ENCODE measurements at places on chromosomes 3 and 15.
A peak's percentile ranks its signal among the peaks of the same experiment; 100 is the strongest.

DNA sequence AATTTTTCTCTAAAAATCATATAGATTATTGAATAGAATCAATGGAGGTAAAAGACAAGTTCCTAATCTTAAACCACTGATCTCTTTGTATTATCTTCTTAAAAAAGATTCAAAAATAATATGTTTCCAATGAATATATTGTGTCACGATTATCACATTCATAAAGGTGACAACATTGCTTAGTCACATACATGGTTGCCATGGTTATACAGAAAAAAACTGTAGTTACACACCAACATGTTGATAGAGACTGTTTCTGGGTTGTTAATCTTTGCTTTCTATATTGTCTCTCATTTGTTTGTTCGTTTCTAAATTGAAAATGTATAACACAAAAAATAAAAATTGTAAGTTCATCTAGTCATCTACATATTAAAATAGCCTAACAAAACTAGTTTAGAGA, 376.0 kb upstream of the ALCAM start:
- H3K27me3 ChIP-seq: peaks cover 11% of the 10 kb centered on the region
- no peak overlapping the region for H3K4me3 ChIP-seq
- H3K27ac ChIP-seq: no peak overlapping the region

GRCh38 chr15:67521783-67522568, 1.0 kb downstream of the C15orf61 start:
- no peaks in the 10 kb centered on the region for H3K36me3 ChIP-seq
- peak overlapping the region; percentile 93 for H3K27ac ChIP-seq
- H3K27me3 ChIP-seq: no peaks in the 10 kb centered on the region

DNA sequence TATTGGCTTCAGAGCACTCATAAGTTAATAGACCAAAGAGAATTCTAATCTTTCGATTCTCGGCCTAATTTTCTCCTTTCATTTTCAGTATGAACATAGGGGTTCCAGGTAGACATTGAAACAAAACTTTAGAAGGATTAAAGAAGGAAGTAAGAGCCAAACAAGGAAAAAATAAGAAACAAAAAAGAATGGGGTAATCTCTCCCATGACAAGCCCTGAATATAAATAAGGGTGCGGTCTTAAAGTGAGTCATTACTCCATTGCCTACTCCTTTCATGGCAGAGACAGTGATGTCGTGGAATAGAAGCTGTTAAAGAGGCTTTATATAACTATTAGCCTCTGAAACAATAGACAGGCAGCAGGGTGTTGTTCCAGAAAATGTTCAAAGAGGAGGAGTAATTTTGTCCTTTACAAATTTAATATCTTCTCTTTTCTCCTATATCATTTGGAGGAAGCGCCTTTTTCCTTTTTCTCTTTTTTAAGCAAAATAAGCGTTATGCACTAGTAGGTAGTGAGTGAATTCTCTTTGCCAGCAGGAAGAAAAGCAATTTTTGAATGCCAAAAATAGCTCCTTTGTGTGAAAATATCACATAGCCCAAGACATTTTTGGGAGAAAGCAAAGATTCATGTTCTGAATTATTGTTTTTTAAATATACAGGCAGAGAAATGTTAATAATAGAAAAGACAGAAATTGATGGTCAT, 607.9 kb upstream of the KCNMB2 start:
- peaks cover 3% of the 10 kb centered on the region for H3K4me1 ChIP-seq
- no peaks in the 10 kb centered on the region for H3K36me3 ChIP-seq
- no peak for DNase-seq
- H3K27ac ChIP-seq: no peak overlapping the region
- H3K27me3 ChIP-seq: no peaks in the 10 kb centered on the region
- peak overlapping the region; percentile 10 for H3K4me3 ChIP-seq

GRCh38 chr15:70514251-70514650, 249.1 kb downstream of the UACA start:
- H3K4me3 ChIP-seq: no peak overlapping the region
- H3K4me1 ChIP-seq: peaks cover 5% of the 10 kb centered on the region
- peaks cover 17% of the 10 kb centered on the region for H3K27me3 ChIP-seq

DNA sequence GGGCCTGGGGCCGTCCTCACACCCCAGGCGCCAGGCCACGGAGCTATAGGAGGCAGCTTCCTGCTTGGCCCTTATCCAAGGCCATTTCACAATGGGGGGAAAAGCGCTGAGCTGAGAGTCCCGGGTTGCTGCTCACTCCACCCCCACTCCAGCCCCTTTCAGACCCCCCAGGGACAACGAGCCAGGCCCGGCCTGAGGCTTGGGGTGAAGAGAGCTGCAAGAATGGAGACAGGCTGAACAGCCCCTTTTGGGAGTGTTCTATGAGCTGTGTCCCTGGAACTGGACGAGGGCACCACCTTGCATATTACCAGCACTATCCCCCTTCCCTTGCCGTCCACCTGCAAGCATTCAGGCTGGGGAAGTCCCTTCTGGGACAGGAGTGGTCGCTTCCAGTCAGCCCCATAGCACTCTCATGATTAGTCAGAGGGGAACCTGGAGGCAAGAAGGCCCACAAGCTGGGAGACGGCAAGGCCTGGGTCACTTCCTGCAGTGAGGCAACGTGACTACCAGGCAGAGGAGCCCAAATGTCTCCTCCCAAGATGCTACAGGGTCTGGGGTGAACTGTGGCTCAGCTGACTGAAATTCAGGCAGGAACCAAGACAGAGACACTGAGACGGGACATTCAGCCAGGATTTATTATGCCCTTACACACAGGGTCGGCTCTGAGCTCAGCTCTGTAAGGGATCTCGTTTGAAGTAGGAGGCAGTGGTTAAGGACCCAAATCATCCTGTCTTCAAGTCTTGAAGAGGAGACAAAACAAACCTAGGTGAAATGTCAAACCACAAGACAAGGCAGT, 8.6 kb upstream of the SRP14 start:
- DNase-seq: no peak
- H3K4me1 ChIP-seq: peaks cover 36% of the 10 kb centered on the region
- no peaks in the 10 kb centered on the region for H3K27me3 ChIP-seq
- H3K27ac ChIP-seq: peak overlapping the region; percentile 95
- H3K4me3 ChIP-seq: peak overlapping the region; percentile 84

Measured in T-helper 17 cell (primary cell).